ENCODE measurements at places on chromosomes 11 and 22.

GRCh38 chr11:72454791-72455190 is 20.5 kb upstream of the CLPB start:
- DNase-seq: no peak

DNA sequence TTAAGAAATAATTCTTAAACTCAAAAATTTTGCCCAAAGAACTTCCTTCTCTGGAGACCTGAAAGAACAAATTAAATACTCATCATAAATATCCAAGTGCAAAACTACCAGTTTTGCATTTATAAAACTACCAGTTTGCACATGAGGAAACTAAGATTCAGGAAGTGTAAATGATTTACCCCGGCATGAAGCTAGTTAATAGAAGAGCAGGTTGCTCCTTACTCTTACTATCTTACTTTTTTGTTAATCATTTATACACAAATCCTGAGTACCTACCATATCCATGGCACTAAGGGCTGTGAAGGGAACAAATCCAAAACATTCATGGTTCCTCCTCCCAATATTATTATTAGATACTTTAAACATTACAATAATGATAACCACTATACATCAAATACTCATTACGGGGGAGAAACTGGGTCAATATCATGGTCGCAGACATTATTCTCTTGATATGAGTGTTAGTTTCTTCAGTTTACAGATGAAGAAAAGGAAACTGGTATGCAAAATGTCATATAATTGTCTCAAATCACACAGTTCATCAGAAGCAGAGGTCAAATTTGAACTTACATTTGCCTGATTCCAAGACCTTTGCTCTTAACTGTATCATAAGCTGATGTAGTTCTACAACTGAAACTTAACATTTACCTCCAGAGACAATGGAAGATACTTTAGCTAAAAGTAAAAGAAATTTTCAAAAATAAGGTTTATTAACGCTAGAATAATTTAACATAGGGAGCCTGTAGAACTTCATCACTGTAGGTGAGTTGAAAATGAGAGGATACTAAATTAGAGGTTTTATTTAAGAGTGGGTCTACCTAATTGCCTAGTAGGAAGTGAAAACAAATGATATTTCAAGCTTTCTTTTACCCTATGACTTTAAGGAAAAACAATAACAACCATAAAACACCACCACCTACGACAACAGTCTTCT is 74.5 kb downstream of the FAM76B start:
- no peak for DNase-seq

- no peak for DNase-seq
Measured at GRCh38 chr11:44780940-44781631, 54.3 kb downstream of the TSPAN18 start.

DNA sequence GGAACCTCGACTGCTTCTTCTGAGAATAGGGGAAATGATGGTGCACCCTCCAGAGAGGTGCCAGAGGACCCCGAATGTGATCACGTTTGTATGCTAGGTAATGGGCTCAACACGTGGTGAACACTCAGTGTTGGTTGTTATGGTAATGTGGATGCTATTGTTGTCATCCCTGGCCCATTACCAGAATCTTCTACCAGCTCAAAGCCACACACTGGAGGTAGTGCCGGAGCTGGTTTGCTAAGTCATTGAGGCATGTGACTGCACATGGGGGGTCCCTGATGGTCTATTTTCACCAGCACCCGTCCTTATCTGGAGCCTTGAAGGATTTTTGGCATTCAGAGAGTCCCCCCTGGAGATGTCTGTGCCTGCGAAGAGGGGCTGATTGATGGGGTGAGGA is 119.1 kb upstream of the CD82 start:
- no peak for DNase-seq

DNA sequence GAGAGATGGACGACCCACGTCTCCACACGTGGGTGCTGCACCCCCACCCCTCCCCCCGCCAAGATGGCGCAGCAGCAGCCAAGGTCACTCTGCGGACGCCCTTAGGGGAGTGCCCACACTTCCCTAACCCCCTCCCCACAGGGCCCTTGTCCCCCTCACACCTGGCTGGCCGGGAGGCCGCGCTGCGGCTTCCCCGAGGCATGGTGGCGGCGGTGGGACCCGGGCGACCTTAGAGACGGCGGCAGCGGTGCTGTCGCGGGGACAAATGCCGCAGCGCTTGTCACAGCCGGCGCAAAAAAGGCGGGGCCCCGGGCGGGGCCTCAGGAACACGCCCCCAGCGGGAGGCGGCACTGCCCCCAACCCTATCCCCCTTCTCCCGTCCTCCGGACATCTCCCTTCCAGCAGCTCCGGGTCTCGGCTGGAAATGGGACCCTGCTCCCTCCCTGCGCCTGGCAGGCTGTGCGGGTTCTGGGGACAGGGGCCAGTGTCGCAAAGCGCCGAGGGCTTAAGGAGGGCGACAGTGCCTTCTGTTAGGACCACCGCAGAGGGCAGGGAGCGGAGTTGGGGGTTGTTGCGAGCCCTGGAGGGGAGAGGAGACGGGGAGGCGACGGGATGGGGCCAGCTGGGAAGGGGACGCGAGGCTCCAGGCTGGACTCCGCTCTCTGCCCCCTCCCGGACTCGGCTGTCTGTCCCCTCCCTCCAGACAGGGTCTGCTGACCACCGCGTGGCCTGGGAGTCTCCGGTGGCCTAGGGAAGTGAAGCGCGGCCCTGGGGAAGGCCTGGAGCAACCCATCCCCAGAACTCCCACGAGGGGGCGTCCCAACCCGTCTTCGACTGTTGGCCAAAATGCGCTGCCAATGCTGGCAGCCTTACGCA is at the start of gene CHCHD10:
Gene CHCHD10, minus strand, starts transcription at position 300 of the 876 bp plus-strand sequence. Its CDS starts 98 bp downstream, at position 202.
- DNase-seq: peak; percentile 68

- DNase-seq: no peak
Measured at GRCh38 chr11:64048042-64048854, 12.5 kb downstream of the FLRT1 start.

GRCh38 chr11:65851083-65851579 is 6.8 kb downstream of the CFL1 start:
- no peak for DNase-seq

DNA sequence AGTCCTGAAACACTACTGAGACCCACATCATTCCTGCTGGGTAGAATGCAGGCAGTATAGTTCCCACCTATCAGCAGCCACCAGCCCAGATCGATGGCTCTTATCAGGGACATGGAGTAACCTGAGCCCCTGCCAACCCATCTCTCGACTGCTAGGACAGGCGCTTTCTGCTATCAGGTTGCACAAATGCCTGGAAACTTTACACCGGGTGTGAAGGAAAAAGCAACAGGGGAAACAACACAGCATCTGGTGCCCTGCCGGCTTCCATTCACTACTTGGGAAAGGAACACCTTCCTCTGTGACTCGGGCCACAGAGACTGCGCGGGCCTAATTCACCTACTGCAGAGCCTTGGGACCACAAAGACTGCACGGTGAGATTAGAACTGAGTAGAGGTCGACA is 18.5 kb downstream of the RBFOX2 start:
- no peak for DNase-seq

DNA sequence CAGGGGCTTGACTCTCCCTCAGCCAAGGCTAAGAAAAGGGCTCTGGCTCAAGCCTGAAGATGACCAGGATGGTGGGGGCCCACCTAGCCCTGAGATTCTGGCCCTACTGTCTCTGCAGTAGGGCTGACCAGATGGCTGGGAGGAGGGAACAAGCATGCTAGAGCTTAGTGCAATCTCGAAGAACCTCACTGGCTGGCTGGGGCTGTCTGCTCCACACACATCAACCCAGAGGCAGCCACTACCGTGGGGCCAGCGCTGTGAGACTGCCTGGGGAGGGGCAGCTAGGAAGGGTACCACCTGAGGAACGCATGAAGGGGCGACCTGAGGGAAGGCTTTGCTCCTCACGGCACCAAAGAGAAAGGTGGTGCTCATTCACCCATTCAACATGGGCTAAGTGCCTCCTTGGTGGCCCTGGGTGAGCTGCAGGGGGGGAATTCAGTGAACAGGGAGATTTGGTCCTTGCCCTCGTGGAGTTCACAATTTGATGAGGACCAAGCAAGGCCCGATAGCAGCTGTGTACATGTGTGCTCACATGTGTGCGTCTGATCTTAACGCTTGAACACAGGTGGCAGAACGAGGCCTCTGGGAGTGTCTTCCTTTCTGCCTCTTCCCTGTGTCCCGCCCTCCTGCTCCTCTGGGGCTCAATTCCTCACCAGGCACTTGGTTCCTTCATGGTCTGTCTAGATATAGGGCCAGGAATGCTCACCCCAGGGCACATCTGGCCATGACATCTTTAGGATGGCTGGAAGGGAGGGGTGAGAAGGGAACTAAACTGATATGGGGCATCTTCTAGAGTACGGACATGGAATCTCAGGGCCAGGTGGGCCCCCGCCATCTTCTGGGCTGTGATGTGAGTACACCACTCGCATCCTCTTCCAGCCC is 102.3 kb upstream of the PITPNB start:
- no peak for DNase-seq

DNA sequence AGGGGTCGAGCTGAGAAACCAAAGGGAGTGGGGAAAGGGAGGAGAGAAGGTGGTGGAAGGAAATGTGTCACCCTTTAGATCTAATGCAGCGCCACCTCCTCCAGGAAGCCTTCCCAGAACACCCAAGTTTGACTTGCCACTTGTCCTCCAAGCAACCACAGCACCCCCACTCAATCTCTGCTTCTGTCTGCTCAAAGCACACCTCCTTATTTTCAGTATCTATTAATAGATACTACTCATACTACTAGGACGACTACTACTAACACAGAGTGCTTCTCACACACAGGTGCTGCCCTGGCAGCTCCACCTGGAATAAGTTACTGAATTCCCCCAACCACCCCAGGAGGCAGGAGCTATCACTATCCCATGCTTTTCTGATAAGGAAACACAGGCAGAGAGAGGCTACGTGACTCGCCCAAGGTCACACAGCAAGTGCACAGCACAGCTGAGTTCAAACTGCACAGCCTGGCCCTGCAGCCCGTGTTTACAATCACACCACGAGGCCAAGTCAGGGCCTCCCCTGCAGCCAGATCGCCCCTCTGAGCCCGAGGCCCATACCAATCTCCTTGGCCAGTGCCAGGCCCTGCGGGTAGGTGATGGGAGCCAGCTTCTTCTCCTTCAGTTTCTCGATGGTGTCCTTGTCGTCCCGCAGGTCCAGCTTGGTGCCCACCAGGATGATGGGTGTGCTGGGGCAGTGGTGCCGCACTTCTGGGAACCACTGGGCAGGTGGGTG is 13.2 kb downstream of the RAC2 start:
- peak; percentile 81 for DNase-seq

DNA sequence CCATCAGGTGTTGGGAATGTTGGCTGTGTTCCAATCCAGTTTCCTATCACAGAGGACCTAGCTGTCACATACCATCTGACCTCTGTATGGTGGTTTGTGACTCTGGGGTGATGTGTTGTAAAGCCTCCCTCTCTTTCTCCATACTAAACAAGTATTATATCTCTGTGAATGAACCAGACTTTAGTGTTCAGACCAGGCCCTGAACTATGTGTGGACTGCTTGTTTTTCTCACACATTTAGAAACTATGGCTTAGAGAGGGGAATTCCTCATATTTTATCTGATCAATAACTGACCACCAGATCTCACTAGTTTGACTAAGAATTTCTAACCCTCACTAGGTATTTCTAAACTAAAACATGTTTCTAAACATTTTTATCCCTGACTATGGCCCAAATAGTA is 17.5 kb downstream of the NCR3LG1 start:
- no peak for DNase-seq

- DNase-seq: no peak
Measured at GRCh38 chr22:49583341-49583740, 244.3 kb downstream of the BRD1 start.

DNA sequence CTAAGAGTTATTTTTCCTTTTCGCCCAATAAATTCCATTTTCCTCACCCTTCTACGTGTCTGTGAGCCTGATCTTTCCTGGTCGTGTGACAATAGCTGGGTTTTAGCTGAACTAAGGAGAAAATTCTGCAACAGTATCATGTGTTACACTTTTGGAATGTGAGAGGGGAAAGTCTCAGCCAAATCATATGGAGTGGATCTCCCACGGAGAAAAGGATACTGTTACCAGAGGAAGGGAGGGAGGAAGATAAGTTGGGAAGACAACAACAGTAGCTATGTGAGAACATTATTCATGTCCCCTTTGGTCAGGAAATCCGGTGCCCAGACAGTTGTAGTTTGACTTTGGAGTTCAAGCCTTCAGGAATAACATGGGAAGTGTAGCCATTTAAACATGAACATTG is 584.0 kb upstream of the RAG2 start:
- no peak for DNase-seq

GRCh38 chr11:68761801-68762200 is 10.5 kb upstream of the TESMIN start:
- no peak for DNase-seq

GRCh38 chr11:100220801-100221200 is 466.3 kb upstream of the ARHGAP42 start:
- DNase-seq: no peak

DNA sequence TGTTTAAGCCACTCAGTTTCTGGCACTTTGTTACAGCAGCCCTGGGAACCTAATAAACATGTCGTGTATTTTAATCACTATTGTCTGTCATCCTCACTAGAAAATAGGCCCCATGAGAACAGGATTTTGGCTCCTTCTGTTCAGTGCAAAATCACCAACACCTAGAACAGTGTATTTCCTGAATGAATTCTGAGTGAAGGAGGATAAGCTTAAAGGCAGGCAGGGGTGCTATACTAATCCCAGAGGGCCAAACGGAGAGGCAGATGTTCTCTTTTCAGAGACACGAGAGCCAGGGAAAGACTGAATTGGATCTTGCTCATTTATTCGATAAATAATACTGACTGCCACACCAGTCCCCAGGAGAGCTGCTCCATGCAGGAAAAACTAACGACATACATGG is 10.4 kb downstream of the SMCO4 start:
- DNase-seq: no peak

GRCh38 chr22:30347255-30347892 is 9.3 kb downstream of the SF3A1 start:
- DNase-seq: no peak

- no peak for DNase-seq
Measured at GRCh38 chr11:12669930-12670329, 4.3 kb upstream of the TEAD1 start.

GRCh38 chr11:62854825-62855570 is 15.6 kb upstream of the WDR74 start:
- DNase-seq: no peak

DNA sequence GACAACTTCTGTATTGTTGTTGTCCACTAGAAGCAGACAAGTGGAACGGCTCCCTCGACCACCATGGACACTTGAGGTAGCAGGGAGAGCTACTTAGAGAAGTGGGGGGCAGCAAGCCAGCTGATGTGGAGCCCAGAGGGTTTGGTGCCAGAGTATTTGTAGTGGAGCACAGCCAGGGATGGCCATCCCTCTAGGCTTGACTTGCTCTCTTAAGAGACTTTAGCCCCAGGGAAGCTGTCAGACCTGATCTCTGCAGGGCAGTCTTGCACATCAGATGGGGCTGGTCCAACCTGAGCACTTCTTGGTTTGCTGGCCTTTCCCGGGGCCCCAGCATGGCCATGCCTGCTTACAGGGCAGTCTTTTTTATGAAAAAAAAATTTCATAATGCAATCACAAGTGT is 15.0 kb upstream of the TMEM135 start:
- DNase-seq: no peak

GRCh38 chr11:27186580-27186979 is 146.0 kb downstream of the BBOX1 start:
- DNase-seq: no peak

Data from thymus (tissue), 14 donors.